ENCODE measurements at places on chromosomes 6 and 20.

- no peak overlapping the region for H3K4me3 ChIP-seq
- H3K27ac ChIP-seq, result no peak overlapping the region
- 0 out of 2 replicates have a peak, but pooled peaks cover 8% of the 10 kb centered on the region for H3K4me1 ChIP-seq
- DNase-seq, result no peak
These were observed 24.5 kb downstream of the RIPOR3 start for GRCh38 chr20:50666709-50667298.

- no peaks in the 10 kb centered on the region for H3K4me1 ChIP-seq
- H3K27me3 ChIP-seq, result no peaks in the 10 kb centered on the region
- no peaks in the 10 kb centered on the region for H3K36me3 ChIP-seq
- no peak for DNase-seq
These were observed 72.3 kb upstream of the IFNGR1 start for GRCh38 chr6:137291441-137291840.

DNA sequence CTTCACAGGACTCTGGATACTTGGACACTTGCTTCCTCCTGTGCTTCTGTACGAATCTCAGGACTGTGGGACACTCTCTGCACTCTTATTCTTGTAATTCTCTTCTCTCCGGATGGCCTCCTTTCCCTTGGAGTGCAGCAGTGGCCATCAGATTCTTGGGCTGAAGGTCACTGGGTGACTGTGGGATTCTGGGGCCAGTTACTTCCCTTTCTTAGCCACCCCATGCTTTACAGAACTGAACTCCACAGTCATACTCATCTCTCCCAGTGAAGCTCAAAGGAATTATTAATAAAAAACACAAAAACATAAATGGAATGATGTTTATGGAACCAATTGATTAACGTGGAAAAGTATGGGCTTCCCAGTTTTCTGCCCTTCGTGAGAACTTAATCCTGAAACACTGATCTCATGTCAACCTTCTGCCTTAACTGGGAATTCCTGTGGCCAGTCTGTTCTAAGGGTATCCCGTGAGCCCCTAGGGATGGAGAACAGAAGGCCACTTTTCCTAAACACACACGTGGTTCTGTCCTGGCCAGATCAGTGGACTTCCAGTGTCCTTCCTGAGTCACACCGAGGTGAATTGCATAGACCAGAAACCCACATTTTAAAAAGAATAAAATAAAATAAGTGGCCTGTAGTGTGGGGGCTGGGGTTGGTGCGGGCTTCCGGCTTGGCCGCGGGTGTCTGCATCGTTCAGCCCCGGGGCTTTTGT is 23.6 kb upstream of the HLA-E start:
- no peak overlapping the region for H3K27ac ChIP-seq
- H3K4me1 ChIP-seq, result no peaks in the 10 kb centered on the region
- peaks cover 6% of the 10 kb centered on the region for H3K27me3 ChIP-seq
- no peak overlapping the region for H3K4me3 ChIP-seq

DNA sequence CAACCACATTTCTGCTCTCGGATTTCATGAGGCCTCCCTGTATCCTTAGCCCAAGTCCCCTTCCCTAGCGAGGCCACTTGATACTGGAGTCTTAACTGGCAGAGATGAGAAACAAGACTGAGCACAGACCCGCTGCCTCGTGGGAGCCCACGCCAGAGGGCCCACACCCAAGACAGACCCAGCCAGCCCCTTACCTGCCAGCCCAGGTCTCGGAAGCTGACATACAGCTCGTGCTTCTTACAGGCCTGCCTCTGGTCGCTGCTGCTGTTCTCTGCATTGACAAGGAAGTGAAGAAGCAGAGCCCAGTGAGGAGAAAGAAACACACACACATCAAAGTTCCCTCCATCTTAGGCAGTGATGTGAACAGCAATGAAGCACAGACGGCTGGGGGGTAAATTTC is 91.7 kb downstream of the BMP7 start:
- H3K27me3 ChIP-seq, result peaks cover 6% of the 10 kb centered on the region
- H3K4me3 ChIP-seq, result no peak overlapping the region
- no peaks in the 10 kb centered on the region for H3K4me1 ChIP-seq
- H3K36me3 ChIP-seq, result no peaks in the 10 kb centered on the region
- DNase-seq, result no peak

DNA sequence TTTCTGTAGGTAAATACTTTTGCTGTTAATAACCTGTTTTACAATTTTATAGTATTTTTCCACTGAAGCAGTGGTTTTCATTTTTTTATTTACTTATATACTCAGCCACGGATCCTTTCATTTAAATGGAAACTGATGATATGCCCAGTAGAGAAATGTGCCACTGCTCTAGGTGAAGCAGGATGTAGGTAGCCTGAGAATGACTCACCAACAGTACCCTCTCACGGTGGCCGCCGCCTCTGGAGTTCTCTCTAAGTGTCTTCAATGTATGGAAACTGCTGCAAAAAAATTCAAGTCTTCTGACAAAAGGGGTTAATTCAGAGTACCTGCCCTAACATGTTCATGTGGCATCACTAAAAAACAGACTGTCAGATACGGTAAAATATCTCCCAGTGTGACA is 6.4 kb downstream of the EYA4 start:
- H3K36me3 ChIP-seq, result no peaks in the 10 kb centered on the region
- DNase-seq, result no peak
- no peaks in the 10 kb centered on the region for H3K4me1 ChIP-seq
- H3K27me3 ChIP-seq, result peaks cover 15% of the 10 kb centered on the region
- no peak overlapping the region for H3K27ac ChIP-seq

DNA sequence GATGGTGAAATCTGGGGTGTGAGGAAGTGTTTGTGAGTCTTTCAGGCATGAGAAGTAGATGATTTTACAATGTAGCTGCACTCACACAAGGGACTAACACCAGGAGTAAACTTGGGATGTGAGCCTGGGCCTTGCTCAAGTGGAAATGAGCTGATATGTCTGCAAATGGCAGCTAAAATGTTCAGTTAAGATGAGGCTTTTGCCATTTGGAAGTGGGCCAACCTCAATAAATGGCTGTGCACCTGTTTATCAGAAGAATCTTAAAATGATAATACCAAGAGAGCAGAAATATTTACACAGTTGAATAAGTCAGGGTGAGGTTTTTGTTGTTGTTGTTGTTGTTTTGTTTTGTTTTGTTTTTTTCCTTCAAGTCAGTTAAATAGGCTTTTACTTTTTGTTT is 25.7 kb upstream of the KLHL31 start:
- no peaks in the 10 kb centered on the region for H3K4me1 ChIP-seq
- H3K36me3 ChIP-seq, result no peaks in the 10 kb centered on the region
- no peak for DNase-seq
- H3K27ac ChIP-seq, result no peak overlapping the region
- H3K4me3 ChIP-seq, result no peak overlapping the region

GRCh38 chr6:13733178-13733887 is 21.7 kb upstream of the RANBP9 start:
- no peak overlapping the region for H3K27ac ChIP-seq
- H3K4me3 ChIP-seq, result no peak overlapping the region
- peaks cover 15% of the 10 kb centered on the region for H3K4me1 ChIP-seq
- H3K36me3 ChIP-seq, result no peaks in the 10 kb centered on the region
- no peak for DNase-seq

DNA sequence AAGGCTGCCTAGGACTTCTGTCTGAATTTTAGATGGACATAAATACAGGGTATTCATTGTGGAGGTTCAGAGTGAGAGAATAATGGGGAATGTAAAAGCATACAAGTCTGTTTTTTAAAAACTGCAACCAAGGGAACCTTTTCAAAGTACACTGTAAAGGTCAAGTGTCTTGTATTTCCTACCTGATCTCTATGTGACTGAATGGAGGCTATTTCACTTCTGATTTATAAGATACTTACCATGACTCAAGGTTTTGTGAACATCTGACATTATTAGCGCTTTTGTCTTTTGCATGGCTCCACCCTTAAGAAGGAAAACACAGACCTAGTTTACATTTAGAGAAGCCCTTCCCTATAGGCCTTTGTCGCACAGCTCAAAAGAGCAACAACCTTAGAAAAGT is 126.5 kb downstream of the ZFAND3 start:
- no peaks in the 10 kb centered on the region for H3K4me1 ChIP-seq
- no peak for DNase-seq
- H3K27ac ChIP-seq, result no peak overlapping the region

- no peaks in the 10 kb centered on the region for H3K27me3 ChIP-seq
- no peak for DNase-seq
- peak overlapping the region; percentile 34 for H3K27ac ChIP-seq
- peak overlapping the region; percentile 14 for H3K4me3 ChIP-seq
- H3K36me3 ChIP-seq, result no peaks in the 10 kb centered on the region
These were observed 44.3 kb downstream of the TRERF1 start for GRCh38 chr6:42407379-42407778.

- peak within 1 kb of the TSS; percentile 74 for H3K4me3 ChIP-seq
- DNase-seq, result peak; percentile 38
- no peaks in the 10 kb centered on the region for H3K27me3 ChIP-seq
- H3K36me3 ChIP-seq, result no peaks in the 10 kb centered on the region
- H3K27ac ChIP-seq, result peak within 1 kb of the TSS; percentile 71
These were observed at the start of gene PLAGL1 for GRCh38 chr6:144008120-144008811. PLAGL1 (minus strand) TSS chr6:144008259; CDS start chr6:143948136, 60,123 bp downstream.

DNA sequence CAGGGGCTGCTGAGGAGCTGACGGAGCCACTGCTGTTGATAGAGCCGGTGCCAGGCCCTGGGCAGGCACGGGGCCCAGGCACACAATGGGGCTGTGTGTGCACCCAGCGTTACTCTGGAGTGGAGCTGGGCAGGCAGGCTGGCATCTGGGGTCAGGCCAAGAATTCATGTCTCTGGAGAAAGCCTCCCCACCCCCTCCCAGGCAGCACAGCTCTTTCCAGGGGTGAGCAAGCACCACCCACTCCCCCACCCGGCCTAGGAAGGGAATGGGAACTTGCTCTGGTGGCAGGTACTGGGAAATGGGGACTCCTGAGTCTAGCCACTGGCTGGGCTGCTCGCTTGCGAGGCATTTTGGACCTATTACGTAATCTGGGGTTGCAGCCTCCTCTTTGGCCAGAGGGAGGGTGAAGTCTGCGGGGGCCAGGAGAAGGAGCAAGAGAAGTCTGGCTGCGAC is 22.7 kb downstream of the TFEB start:
- peaks cover 47% of the 10 kb centered on the region for H3K4me1 ChIP-seq
- no peak for DNase-seq
- H3K4me3 ChIP-seq, result no peak overlapping the region
- H3K27me3 ChIP-seq, result no peaks in the 10 kb centered on the region
- H3K36me3 ChIP-seq, result no peaks in the 10 kb centered on the region
- H3K27ac ChIP-seq, result peak overlapping the region; percentile 91

DNA sequence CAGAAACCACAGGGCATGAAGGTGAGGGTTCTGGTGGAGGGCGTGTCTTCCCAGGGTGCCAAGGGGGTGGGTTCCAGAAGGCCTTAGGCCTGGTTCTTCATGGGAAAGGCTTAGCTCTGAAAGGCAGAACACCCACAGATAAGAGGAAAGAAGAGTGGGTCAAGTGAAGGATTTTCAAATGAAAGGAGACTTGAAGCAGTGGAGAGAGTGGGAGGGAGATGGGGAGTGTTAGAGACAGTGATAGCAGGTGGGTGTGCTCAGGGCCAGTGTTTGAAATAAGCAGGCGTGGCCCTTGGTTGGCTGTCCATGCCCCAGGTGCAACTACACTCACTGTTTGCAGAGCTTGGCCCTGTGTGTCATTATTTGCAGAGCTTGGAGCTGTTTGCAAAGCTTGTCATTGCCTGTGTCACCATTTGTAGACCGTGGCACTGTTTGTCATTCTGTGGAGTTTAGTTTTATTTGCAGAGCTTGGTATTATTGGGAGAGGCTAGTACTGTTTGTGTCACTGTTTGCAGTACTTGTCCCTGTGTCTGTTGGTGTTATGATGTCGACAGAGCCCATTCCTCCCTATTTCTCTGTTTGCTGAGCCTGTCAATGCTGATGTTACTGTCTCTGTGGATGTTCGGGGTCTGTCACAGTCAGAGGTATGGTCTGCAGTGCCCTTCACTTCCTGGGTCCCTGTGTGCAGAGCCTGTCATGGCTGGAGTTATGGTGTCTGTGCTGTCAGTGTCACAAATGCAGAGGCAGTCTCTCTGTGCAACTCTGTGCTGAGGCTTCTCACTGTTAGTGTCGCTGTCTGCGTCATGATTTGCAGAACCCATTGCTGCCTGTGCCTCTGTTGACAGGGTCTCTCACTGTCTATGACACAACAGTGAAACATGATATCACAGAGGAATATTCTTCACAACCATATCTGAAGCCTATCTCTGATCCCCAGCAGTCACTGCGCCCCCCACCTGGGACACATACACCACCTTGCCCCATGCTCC is 127.7 kb upstream of the LRFN2 start:
- no peaks in the 10 kb centered on the region for H3K36me3 ChIP-seq
- DNase-seq, result no peak
- no peak overlapping the region for H3K27ac ChIP-seq
- no peak overlapping the region for H3K4me3 ChIP-seq
- H3K4me1 ChIP-seq, result no peaks in the 10 kb centered on the region

- H3K27me3 ChIP-seq, result no peaks in the 10 kb centered on the region
- H3K36me3 ChIP-seq, result no peaks in the 10 kb centered on the region
- DNase-seq, result no peak
- peaks cover 6% of the 10 kb centered on the region for H3K4me1 ChIP-seq
These were observed 225.9 kb upstream of the CITED2 start for GRCh38 chr6:139600343-139600742.

GRCh38 chr6:32945108-32945760 is 4.4 kb upstream of the HLA-DMB start:
- no peak overlapping the region for H3K27ac ChIP-seq
- H3K27me3 ChIP-seq, result no peaks in the 10 kb centered on the region
- peaks cover 12% of the 10 kb centered on the region for H3K4me1 ChIP-seq
- no peak overlapping the region for H3K4me3 ChIP-seq
- H3K36me3 ChIP-seq, result no peaks in the 10 kb centered on the region
- DNase-seq, result no peak

- H3K4me3 ChIP-seq, result no peak overlapping the region
- no peak overlapping the region for H3K27ac ChIP-seq
- 0 out of 2 replicates have a peak, but pooled peaks cover 3% of the 10 kb centered on the region for H3K4me1 ChIP-seq
- no peak for DNase-seq
These were observed 369.5 kb downstream of the THBS2 start for GRCh38 chr6:168884050-168884645.

DNA sequence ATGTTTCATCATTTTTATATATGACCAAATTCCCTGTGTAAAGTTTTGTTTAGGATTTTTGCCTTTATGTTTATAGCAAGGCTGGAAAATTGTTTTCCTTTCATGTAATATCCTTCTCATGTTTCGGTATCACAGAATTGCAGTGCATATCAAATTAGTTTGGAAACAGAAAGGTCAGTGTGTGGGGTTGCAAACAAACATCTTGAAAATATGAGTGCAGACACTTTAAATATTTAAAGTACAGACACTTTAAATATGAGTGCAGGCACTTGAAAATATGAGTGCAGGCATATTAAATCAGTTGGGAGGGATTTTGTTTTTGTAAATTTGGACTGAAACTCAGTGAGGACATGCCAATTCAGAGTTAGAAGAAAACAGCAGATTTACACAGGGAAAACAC is 6.5 kb downstream of the SLPI start:
- H3K4me1 ChIP-seq, result no peaks in the 10 kb centered on the region
- peaks cover 52% of the 10 kb centered on the region for H3K27me3 ChIP-seq
- H3K27ac ChIP-seq, result no peak overlapping the region
- DNase-seq, result no peak

GRCh38 chr6:6918216-6918983 is 189.4 kb upstream of the RREB1 start:
- H3K4me3 ChIP-seq, result no peak overlapping the region
- H3K27me3 ChIP-seq, result no peaks in the 10 kb centered on the region
- H3K27ac ChIP-seq, result no peak overlapping the region
- peak; percentile 13 for DNase-seq
- H3K4me1 ChIP-seq, result peaks cover 23% of the 10 kb centered on the region

GRCh38 chr6:113351173-113351834 is 505.8 kb upstream of the MARCKS start:
- no peak overlapping the region for H3K4me3 ChIP-seq
- no peak overlapping the region for H3K27ac ChIP-seq
- no peak for DNase-seq
- no peaks in the 10 kb centered on the region for H3K27me3 ChIP-seq
- H3K4me1 ChIP-seq, result peaks cover 21% of the 10 kb centered on the region
